Activated CD4-positive, alpha-beta T cell treated with anti-CD3 and anti-CD28 coated beads for 36 hours (primary cell): ENCODE measurements at places on chromosomes 11 and 22. TPM values are rescaled to one million over a fixed set of nuclear protein-coding genes. Genes with fewer than 3 reads are reported as not detected.

The DAGLA gene
- total RNA-seq, result 0.14 TPM

The ARHGAP8 gene
- 3.3 TPM for total RNA-seq

The APOA4 gene
- not detected for total RNA-seq

DNA sequence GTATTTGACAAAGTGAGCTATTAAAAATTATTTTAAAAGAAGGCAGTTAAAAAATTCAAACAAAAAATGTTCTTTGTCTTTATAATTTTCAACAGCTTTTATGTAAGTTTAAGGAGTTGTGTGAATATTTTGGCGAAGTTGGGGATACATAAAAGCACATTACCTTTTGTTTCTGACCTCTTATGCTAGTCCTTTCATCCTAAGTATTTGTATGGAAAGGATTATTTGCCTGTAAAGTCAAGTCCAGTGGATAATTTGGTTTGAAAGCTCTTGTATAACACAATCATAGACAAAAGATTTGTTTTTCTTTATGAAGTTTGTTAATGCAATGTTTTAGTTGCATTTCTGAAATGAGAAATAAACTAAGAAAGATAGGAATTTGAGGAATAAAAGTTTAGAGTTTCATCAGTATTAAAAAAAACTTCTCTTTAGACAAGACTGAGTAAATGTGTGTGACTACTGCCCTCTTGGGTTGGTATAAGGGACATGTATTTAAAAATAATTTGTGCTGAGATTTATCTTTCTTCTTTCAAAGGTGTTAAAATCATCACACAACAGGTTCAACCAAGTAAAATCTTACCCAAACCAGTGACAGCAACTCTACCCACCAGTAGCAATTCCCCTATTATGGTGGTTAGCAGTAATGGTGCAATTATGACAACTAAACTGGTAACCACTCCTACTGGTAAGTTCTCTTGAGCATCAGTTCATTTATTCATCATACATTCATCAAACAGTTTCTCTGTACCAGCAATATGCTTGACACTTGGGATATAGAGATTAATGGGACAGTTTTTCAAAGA lies 68.2 kb downstream of the EMSY start:
- no peak for DNase-seq
- no peak overlapping the region for H3K27ac ChIP-seq
- no peaks in the 10 kb centered on the region for H3K27me3 ChIP-seq
- no peak overlapping the region for H3K4me3 ChIP-seq
- H3K4me1 ChIP-seq, result no peaks in the 10 kb centered on the region
- no peaks in the 10 kb centered on the region for H3K36me3 ChIP-seq

- peak overlapping the region; percentile 59 for H3K27ac ChIP-seq
- H3K27me3 ChIP-seq, result peaks cover 10% of the 10 kb centered on the region
- DNase-seq, result no peak
- H3K4me1 ChIP-seq, result peaks cover 17% of the 10 kb centered on the region
- no peak overlapping the region for H3K4me3 ChIP-seq
Observed at GRCh38 chr11:105298630-105299029, 159.1 kb upstream of the CARD18 start.
